Dorsolateral prefrontal cortex (tissue), 122 donors: ENCODE measurements at places on chromosomes 7 and 10. TPM values are rescaled to one million over a fixed set of nuclear protein-coding genes. Genes with fewer than 3 reads are reported as not detected.

The FAM53B gene
- 47.5 TPM for total RNA-seq

DNA sequence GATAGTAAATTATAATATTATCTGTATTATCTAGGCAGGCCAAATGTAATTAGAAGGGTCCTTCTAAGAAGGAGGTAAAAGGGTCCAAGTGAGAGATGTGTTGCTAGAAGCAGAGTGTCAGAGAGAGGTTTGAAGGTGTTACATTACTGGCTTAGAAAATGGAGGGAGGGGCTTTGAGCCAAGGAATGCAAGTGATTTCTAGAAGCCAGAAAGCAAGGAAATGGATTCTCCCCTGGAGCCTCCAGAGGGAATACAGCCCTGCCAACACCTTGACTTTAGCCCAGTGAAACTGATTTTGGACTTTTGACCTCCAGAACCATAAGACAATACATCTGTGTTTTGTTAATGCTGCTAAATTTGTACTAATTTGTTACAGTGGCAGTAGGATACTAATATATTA lies 97.9 kb upstream of the IL6 start:
- DNase-seq = no peak

GRCh38 chr10:34813626-34814222 lies 1.4 kb downstream of the PARD3 start:
- no peak for DNase-seq

DNA sequence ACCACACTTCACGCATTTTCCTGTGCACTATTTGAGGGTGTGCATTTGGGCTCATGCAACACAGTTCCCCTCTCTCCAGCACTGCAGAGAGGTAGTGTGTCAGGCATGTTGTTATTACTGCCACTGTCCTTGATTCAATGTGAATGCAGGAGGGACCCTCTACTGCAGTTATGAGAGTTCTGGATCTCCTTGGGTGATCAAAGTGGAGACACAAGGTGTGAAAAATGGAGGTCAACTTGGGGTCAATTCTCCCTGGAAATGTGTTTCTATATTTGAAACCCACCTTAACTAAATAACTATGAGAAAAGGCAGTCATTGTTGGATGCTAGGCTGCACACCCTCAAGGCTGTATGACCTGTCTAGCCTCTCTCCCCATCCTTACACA lies 73.9 kb upstream of the FAM171A1 start:
- DNase-seq = no peak

The ZNF117 gene
- 23.9 TPM for total RNA-seq

- no peak for DNase-seq
These were observed 16.7 kb downstream of the SKIDA1 start for GRCh38 chr10:21508706-21509331.

The PTN gene
- 51.4 TPM for total RNA-seq

- DNase-seq = no peak
These were observed 320.4 kb upstream of the SP8 start for GRCh38 chr7:21107101-21107500.

The C10orf90 gene
- 32.1 TPM for total RNA-seq

The RAMP3 gene
- 7.2 TPM for total RNA-seq

DNA sequence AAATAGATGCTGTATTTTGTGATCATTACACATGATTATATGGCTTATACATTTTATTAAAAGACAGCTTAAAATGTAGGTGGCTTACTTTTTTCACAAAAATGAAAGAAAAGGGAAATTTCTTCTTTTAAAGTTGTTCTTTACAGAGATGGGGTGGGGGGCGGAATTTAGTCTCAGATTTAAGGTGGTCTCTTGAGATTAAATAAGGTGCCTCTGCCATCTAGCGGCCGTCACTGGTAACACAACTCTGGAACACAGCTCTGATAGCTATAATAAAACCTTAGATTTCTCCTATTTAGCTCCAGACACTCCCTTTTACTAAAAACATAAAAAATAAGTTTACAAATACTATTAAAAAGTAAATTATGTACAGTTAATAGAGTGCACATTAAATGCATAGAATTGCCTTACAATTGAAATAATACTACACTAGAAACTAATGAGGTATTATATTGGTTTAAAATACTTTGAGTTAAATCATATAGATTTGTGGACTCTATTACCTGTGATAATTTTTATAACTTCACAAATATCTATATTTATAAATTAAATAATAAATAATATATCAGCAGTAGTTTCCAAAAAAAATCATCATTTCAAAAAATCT lies 210.9 kb downstream of the DGKB start:
- peak; percentile 32 for DNase-seq

The ZNF138 gene
- 34.4 TPM for total RNA-seq

- DNase-seq = peak; percentile 31
These were observed 376 bp downstream of the GNA12 start for GRCh38 chr7:2843711-2844152.

DNA sequence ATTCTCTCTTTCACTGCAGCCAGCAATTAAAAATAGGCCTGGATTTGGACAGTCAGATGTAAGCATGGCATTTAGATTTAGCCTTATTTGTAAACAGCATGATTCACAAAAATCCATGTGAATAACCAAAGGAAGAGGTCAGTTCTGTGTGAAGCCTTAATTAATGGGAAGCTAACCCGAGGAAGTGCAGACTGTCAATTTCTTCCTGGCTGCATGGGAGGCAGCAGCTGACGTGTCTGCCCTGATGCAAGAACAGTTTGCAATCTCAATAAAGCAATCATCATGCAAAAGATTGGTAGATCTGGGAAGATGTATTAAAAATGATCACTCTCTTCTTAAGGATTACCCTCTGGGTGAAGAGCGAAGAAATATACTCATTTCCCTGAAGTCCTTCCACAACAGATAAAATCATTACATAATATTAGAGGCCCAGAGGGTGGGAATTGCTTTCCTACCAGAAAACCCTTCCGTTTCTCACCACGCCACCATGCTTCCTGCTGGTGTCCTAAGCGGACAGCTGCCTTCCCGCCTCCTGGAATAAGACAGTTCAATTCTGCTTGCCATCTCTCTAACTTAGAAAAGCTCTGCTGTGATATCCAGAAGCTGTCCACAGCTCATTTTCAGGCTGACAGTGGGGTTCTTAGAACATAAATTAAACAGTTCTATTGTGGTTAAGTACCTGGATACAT lies 526.7 kb upstream of the NRP1 start:
- no peak for DNase-seq

The TRPV6 gene
- 1.4 TPM for total RNA-seq

The NACAD gene
- total RNA-seq = 121 TPM

GRCh38 chr7:157570531-157571200 lies 233.9 kb downstream of the DNAJB6 start:
- DNase-seq = no peak

GRCh38 chr7:2962865-2963264 lies 80.8 kb downstream of the CARD11 start:
- no peak for DNase-seq

- DNase-seq = no peak
These were observed 28.9 kb downstream of the SKIDA1 start for GRCh38 chr10:21496343-21497176.

DNA sequence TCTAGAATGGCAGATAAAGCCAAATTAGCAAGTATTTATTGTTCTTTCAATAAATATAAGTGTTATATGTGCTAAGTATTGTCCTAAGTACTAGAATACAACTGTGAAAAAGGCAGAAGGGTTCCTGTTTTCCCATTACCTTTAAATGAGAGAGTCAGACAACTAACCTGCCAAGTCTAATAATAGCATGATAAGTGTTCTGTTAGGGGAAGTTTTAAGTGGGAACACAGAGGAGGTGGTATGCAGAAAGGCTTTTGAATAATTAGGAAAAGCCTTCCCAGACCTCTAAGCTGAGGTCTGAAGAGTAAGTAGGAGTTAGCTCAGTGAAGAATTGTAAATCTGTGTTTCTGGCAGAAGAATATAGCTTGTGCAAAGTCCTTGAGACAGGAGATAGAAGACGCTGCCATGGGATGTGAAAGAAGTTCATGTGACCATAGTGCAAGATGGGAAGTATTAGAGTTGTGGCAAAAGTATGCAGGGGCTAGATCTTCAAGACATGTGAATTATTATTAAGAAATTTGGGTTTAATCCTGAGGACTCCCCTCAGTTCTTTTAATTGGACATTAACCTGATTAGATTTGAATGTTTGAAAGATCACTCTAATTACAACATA lies 12.5 kb downstream of the SHOC2 start:
- no peak for DNase-seq

GRCh38 chr7:32108651-32109050 lies 38.4 kb upstream of the PDE1C start:
- DNase-seq = no peak

DNA sequence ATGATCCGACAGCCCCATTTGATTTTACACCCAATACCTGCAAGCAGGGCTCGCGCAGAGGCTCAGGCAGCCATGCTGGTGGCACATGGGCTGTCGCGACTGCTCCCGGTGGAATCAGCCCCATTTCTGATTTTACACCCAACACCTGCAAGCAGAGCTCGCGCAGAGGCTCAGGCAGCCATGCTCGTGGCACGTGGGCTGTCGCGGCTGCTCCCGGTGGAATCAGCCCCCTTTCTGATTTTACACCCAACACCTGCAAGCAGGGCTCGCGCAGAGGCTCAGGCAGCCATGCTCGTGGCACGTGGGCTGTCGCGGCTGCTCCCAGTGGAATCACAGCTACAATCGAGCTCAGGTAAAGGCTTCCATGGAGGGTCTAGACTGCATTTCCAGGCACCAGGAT lies 244.1 kb downstream of the PTPRN2 start:
- no peak for DNase-seq

DNA sequence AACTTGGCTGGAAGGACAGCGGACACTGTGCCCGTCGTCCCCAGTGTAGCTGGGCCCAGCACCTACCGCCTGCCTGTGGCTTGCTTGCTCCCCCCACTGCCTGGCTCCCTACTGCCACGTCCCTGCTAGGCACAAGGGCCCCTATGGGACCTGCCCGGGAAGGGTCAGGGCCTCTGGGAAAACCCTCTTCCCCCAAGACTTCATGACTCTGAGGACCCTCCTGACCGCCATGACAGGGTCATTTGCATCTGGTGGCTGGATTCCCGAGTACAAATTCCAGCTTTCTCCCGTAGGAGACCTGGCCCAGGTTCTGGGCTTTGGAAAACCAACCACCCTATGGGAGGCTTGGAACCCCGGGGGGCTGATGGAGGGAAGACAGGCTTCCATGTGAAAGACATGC lies 1.4 kb upstream of the MMD2 start:
- peak; percentile 65 for DNase-seq

The INA gene
- total RNA-seq = 170 TPM

The PLOD3 gene
- 43.5 TPM for total RNA-seq

- DNase-seq = no peak
These were observed 223.8 kb downstream of the DYNC1I1 start for GRCh38 chr7:95996174-95996573.
